ENCODE measurements at places on chromosomes 12 and 14.

GRCh38 chr14:67524634-67524963 lies 8.5 kb upstream of the PLEKHH1 start:
- no peak for DNase-seq

- no peak for DNase-seq
Measured at GRCh38 chr12:24931666-24932405, 17.1 kb downstream of the BCAT1 start.

DNA sequence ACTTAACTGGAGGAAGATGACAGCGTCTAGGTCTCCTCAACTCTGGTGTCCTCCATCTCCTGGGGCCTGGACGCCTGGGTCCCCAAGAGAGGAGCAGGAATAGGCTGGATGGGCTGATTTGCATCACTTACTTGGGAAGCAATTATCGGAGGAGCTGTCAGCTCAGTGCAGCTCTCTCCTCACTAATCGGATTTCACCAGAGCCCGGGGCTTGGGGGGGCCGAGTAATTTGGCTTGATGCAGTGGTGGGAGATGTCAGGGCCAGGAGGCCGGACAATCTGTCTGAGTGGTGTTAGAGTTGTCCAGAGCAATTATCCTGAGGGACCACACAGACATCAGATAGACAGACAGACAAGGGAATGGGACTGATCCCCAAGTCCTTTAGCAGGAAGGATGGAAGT lies 4.6 kb upstream of the SMUG1 start:
- DNase-seq = no peak

DNA sequence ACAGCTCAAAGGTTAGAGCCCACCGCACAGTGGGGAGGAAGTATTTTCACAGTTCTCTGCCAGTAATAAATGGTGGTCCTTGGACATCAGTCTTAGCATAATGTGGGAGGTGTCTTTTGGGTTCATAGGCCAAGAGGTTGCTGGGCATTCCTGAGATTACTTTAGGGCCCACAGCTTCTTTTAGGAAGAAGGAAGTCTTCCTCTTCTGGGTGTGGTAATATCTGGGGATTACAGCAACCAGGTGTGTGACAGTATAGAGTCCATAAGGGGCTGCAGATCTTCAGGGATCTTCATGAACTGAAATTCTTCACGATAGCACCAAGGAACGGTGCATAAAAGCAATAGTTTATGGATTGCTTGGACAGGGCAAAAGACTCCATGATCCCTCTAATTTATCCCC lies 56.2 kb upstream of the PTGR2 start:
- no peak for DNase-seq

DNA sequence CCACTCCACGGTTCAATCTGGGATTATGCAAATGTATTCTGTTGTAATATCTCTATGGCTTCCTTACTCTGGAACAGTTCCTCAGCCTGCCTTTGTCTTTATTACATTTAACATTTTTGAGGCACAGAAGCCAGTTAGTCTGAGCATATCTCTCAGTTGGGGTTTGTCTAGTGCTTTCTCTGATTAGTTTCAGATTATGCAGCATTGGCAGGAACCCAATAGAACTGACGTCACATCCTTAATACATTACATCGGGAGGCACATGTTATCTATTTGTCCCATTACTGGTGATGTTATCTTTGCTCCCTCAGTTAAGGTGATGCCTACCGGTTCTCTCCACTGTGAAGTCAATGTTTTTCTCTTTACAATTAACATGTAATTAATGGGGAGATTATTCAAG lies 62.4 kb downstream of the PPM1A start:
- no peak for DNase-seq

DNA sequence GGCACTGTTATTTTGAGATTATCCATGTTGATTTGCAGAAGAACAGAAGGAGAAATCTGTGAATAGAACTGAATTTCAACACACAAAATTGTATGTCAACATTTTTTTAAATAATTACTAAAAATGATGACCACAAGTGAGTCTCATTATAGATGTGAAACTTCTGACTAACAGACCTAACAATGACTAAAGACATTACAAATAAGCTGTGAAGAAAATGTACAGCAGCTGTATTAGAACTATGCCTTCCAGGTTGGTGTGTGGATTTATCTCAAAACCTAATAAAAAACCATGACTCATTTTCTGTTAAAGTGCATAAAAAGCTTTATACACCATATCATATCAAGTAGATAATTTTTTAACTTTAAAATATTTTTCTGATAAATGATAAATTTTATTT lies 22.5 kb upstream of the FOXG1 start:
- DNase-seq = no peak

DNA sequence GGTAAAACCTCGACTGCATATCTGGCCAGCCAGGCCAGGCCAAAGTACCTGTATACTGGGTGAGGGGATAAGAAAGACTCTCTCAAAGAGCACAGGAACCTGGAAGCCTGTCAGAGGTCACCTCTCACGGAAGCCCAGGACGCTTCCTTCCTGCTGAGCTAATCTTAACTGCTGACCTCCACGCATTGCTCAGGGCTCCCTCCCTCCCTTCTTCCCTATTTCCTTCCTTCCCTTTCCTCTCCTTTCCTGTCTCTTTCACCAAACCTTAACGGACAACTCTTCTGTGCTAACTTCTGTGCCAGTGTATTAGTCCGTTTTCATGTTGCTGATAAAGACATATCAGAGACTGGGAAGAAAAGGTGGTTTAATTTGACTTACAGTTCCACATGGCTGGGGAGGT lies 14.8 kb upstream of the RNASE10 start:
- DNase-seq = no peak

DNA sequence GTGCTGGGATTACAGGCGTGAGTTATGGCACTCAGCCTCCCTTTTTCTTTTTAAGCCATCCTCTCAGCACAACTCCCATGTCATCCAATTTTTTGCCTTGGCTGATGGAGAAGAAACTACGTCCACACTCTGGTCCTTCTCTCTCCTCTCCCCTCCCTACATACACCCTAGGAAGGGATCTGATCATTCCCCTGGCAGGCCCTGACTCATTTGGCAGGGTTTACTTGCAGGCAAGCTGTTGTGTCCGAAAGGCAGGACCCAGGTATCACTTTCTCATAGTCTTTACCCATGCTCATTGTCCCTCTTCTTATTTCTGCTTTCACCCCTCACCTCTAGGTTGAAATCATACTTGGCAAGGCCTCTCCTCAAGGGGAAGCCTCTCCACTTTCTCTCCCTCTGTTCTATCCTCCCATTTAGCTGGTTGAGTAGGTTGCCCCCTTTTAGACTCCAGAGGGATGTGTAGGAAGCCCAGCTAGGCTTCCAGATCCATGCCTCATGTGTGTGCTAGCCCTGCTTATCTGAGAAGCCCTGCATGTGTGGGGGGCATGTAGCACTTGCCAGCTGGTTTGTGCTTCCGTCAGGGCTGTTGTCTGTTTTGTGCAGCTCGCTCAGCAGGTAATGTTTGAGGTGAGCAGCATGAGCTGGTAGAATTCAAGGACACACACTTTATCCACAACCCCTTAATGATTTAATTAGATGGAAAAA lies 14.8 kb downstream of the GPR19 start:
- no peak for DNase-seq

DNA sequence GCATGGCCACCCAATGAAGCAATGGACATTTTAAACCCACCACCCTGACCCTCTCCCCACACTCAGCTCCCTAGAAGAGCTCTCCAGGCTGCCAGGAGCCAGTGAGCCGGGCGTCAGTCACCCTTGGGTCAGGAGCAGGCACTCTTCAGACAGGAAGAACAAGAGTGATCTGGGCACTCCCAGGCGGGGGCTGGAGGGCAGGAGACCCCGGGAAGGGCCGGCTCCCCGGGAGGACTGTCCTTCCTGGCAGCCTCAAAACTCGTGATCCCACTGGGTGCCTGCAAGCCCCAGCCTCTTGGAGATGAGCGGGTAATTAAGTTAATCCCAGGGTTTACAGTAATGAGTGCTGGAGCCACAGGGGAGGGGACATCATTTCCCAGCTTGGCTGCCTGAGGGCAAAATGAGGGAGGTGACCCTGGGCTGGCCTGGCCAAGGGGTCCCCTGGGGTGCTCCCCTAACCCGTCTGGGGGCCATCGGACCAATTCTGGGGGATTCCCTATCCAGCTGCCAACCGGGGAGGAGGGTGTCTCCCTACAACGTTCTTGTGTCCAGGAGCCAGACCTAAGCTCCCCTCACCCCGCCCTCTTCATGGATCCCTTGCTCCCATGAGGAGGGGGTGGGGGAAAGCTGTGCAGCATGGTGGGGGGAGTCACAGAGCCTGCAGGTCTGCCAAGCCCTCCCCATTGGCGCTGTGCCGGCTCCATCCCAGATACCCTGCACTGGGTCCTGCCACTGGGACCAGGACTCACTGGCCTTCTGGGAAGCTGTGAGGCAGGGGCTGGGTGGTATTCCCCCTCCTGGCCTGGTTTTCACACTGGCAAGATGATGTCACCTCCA lies 59.2 kb downstream of the CCNK start:
- no peak for DNase-seq

- no peak for DNase-seq
Measured at GRCh38 chr14:77158175-77158881, 16.7 kb upstream of the ZDHHC22 start.

- DNase-seq = no peak
Measured at GRCh38 chr14:59026081-59026480, 162.4 kb upstream of the DAAM1 start.

- no peak for DNase-seq
Measured at GRCh38 chr14:102786768-102787167, 9.5 kb downstream of the TRAF3 start.

DNA sequence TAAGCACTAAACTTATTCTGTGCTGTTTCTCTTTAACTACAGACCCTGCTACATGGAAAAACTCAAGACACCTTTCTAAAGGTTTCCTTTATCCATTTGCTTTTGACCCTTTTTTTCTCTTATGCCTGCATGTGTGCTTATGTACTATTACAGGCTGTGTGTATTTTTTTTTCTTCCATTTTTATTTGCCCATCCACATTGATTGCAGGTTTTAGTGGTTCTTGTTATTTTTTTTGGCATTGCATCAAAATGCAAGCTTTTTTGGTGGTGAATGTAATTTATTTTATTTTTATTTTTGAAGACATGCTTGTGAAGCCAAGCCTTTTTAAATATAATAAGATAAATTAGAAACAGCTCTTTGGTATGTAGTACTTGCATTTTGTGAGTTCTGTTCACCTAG lies 26.7 kb downstream of the DNM1L start:
- no peak for DNase-seq

GRCh38 chr12:29012673-29013072 lies 136.4 kb upstream of the FAR2 start:
- DNase-seq = no peak

DNA sequence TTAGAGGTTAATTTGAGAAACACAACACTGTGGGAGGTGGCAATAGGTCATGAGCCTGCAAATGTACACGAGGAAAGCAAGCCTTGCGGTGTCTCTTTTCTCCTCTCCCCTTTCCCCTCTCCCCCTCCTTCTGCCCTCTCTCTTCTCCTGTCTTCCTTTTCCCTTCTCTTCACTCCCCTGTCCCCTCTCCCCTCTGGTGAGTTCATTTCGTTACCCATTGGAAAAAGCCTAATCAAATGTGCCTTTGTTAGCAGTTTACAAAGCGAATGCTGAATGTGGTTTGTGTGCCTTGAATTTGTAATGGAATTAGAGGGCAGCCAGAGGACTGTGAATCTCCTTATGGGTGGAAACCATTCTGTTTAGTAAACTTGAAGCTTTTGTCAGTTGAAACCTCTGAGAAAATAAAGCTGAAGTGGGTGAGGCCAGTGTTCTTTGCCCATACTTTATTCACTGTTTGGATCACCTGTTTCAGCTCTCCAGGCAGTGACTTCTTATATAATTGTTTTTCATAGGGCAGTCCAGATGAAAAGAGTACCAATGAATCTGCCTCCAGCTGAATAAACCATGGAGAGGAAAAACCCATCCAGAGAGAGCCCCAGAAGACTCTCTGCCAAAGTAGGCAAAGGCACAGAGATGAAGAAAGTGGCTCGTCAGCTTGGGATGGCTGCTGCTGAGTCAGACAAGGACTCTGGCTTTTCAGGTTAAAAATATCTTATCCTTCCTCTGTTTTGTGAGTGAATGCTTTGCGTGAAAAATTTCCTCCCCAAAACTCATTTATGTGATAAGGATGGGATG lies 7.3 kb downstream of the CIPC start:
- DNase-seq = no peak

- no peak for DNase-seq
Measured at GRCh38 chr12:49902399-49903350, 1.0 kb downstream of the FAIM2 start.

GRCh38 chr12:121543786-121544185 lies 37.0 kb downstream of the KDM2B start:
- DNase-seq = no peak

- no peak for DNase-seq
Measured at GRCh38 chr12:29486972-29487371, 10.5 kb downstream of the OVCH1 start.

- DNase-seq = no peak
Measured at GRCh38 chr12:99476956-99477355, 170.6 kb upstream of the GARIN6 start.

GRCh38 chr14:102826161-102826560 lies 48.9 kb downstream of the TRAF3 start:
- no peak for DNase-seq

DNA sequence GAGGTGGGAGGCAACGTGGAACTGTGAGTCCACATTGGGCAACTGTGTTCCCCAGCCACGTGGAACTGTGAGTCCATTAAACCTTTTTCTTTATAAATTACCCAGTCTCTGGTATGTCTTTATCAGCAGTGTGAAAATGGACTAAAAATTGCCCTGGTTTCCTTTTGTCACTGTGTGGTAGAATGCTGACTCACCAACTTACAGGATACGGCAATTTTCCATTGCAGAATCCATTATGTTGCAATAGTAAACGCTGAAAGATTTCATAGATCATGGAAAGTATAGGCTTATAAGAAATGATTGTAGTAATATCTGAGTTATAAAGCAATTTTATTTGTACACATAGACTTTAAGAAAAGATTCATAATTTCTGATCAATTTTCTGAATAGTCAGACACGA lies 93.0 kb downstream of the GTF2A1 start:
- DNase-seq = no peak
